ENCODE measurements at places on chromosomes 2 and 18.
A peak's percentile ranks its signal among the peaks of the same experiment; 100 is the strongest.

DNA sequence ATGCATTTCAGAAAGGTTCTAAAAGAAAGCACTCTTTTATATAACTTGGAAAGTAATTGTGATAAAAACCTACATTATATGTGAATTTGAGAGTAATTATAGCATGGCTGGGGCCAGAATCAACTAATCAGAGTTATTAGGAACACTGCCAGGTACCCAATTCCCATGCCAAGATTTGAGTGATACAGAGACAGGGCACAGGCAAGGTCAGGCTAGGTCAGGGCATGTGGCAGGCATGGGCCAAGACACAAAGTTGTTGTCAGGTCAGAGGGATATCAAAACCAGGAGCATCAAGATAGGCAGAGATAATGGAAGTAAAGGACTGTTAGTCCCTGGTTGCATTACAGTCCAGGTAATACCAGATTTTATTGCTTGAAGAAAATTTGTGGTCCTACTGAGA, 87.4 kb downstream of the MYO3B start:
- no peak for DNase-seq

DNA sequence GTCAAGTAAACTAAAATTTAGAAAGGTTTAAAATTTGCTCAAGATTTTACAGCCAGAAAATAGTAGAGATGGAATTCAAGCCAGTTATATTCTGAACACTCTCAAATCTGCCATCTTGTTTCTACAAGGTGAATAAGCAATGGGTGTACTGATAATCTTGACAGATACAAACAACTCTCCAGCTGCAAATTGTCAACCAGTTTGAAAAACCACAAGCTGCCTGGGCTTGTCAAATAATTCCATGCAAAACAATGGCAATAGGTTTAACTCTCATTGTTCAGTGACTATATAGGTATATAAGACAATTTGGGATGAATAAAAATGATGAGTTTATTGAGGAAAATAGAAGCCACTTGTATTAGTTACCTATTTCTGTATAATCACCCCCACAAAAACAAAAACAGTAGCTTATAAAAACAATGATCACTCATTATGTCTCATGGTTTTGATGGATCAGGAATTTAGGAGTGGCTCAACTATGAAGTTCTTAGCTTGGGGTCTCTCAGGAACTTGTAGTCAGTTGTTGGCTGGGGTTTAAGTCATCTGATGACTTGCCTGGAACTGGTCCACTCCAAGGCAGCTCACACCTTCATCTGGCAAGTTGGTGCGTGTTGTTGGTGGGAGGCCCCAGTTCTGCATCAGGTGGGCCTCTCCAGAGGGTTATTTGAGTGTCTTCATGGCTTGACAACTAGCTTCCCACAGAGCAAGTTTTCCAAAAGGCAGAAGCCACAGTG, 12.6 kb upstream of the EVA1A start:
- DNase-seq = no peak

- no peak for DNase-seq
These were observed 706 bp upstream of the BCL11A start for GRCh38 chr2:60554074-60554645.

GRCh38 chr2:75310876-75311275, 111.6 kb upstream of the TACR1 start:
- no peak for DNase-seq

DNA sequence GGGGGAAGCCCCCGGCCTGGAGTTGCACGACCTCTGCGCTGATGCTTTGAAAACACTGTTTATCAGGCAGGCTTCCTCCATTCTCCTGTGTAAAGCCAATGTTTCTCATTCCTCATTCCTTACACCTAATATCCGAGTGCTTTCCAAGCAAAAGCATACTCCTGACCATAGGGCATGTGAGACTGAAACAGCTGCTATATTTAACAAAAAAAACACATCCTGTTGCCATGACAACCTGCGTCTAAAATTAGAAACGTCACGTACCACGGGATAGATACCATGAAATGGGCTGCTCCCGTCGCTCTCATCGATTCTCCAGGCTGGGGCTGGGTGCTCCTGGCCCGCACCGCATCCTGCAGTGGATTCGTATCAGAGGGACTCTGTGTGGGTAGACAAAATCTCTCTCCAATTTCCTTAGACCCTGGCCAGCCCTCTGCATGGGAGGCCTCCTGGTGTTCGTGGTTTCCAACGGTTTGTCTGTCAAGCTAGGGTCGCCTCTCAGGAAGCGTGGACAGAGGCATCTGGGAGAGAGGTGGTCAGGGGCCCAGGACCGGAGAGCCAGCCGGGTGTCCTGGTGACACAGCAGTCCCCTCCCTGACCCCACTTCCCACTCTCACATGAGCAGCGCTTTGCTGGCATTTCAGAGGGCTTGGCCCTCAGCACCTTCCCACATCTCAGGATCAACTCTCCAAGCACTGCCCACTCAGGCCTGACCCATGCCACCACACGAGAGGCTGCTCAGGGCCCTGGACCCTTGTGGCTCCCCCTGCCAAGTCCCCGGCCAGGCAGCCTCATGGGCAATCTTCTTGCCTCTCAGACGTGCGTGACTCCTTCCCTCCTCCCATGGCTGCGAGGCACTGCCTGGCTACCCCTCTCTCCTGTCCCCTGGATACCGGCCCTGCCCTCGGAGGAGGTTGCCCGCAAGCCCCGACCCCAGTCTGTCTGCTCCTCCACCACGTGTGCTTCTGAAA, 268.1 kb downstream of the NDUFA10 start:
- no peak for DNase-seq

DNA sequence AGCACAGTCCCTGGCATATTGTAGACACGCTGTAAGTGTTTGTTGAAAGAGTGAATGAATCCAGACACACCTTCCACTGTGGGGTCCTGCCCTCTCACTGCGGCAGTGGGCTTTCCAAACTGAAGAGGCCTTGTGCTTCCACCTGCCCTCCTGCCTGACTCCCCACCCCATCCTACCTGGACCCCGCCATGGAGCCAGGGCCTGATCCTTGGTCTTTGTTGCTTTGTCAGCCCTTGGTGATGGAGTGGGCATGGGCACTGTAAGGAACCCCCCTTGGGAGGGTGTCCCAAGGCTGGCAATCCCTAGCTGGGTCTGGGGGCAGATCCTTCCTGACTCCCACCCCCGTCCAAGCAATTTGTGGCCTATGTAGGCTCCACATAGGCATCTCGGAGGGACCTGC, 33.1 kb downstream of the KLHL29 start:
- DNase-seq = no peak

- no peak for DNase-seq
These were observed 496.7 kb downstream of the STK39 start for GRCh38 chr2:167750675-167751074.

DNA sequence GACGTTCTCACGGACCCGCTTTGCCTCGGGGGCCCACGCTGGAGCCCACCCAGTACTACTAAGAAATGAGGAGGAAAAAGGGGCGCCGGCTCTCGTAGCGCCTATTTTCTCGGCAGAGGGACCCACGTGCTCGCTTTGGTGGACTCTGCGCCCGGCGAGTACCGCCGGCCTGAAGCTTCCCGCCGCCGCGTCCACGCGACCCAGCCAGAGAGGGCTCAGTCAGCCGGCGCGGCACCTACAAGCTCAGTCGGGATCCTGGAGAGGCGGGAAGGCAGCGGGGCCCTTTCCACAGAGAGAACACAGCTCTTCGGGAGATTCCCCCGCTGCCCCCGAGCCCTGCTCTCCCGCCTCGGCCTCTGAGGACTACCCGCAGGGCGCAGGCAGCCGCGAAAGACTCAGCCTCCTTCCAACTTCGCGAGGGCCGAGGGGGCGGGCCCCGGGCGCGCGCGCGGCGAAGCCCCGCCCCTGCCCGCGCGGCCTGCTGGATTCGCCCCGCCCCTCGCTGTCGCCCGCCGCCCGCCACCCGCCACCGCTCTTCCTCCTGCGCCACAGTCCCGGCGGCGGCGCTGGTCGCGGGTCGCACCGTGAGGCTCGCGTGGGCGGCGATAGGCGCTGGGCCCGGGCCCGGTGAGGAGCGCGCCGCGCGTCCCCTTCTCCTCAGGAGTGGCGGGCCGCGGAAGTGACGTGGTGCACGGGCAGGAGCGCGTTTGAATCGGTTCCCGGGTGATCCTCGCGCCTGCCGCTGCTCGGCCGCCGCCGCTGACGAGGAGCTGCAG, at the start of gene SMCHD1:
TSS of gene SMCHD1 (plus strand) at position 549 of the 776 bp plus-strand sequence. CDS start 350 bp downstream, outside the sequence.
- DNase-seq = peak; percentile 90

DNA sequence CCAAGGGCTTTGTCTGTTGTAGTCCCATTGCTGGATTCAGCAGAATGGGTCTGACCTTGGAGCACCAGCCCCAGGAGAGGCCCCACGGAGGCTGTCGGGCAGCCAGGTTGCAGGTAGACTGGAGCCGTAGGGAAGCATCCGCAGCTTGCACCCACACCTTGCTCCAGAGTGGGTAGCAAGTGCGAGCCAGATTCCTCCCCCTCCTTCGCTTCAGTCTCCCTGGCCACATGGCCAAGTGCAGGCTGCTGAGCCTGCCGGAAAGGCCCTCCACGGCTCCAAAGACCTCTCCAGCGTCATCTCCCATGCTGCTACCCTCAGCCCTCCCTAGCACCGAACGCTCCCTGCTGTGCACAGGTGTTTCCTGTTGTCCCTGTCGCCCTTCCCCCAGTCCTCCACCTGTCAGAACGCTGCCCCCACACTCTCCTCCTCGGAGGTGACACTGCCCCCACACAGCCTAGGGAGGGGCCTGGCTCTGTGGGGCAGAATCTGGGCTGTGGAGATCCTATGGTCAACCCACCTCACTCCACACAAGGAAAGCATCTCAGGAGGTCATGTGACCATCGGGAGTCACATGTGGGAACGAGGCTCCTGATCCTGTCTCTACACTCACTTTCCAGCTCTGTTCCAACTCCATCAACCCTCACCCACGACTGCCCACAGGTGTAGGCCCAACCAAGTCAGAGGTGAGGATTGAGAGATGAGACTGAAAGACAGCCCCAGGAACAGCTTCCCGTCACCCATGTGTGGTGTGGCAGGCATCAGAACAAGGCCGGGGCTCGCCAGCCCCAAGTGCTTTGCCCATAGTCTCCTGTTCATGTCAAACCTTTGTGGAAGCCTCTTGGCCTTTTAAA, 8.3 kb downstream of the KCNF1 start:
- no peak for DNase-seq

GRCh38 chr2:45093663-45094062, 84.4 kb upstream of the SIX2 start:
- no peak for DNase-seq

GRCh38 chr18:67359873-67360838, 156.4 kb downstream of the DSEL start:
- DNase-seq = peak; percentile 19

GRCh38 chr2:210086292-210086691, 83.9 kb downstream of the RPE start:
- no peak for DNase-seq

- DNase-seq = no peak
These were observed 18.7 kb upstream of the LYPD6B start for GRCh38 chr2:149019768-149020167.

DNA sequence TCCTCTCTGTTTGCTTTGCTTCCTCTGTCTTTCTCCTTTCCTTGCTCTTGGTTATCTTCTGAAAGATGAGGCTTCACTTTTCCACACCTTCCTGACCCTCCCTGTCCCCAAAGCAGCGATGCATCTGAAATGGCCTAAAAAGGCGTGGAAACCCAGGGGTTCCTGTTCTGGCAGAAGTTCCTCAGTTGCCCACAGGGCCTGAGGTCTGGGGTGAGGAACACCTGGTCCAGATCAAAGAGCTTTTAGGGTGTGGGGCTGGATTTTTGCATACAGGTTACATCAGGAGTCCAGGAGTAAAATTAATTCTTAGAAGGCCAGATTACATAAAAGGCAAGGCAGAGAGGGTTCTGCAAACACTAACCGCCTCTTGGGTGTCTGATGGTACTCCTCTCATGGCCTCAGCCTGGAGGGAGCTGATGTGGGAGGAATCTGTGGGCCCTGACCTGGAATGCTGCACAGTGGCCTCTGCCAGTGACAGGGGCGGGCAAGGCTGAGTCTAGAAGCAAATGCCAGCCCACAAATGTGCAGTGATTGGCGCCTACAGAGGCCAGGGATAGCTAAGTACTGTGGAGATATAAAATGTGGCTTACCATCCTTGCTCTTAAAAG, 41.8 kb downstream of the INPP4A start:
- DNase-seq = no peak

GRCh38 chr2:227720680-227721079, 2.9 kb upstream of the SLC19A3 start:
- DNase-seq = no peak

GRCh38 chr2:24214880-24215279, 40.0 kb downstream of the FAM228A start:
- no peak for DNase-seq

DNA sequence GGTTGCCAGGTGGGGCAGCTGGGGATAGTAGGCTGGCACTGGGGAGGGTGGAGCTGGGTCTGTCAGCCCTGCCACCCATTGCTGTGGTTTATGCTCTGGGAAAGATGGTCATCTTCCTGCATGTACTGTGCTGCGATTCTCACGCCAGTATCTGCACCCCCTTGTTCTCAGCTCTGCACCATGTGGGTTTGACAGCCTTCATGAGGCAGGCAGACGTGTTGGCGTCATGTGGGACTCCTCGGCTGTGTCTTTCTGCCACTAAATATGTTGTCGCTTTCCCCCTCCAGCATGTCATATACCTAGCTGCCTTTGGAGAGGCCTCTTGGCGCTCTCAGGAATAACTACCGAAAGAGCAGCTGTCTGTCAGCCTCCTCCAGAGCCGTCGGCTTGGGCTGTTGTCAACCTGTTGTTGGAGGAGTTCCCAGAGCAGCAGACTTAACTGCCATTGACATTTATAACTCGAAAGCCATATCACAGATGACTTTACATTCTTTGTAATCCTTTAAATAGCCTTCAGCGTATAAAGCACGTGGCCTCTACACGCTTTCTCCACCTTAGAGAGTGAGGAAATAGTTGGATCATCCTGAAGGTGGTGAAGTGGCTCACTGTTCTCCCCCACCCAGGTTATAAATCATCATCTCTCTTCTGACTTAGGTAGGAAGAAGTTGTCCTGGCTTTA, 80.4 kb upstream of the MGAT5 start:
- DNase-seq = no peak

DNA sequence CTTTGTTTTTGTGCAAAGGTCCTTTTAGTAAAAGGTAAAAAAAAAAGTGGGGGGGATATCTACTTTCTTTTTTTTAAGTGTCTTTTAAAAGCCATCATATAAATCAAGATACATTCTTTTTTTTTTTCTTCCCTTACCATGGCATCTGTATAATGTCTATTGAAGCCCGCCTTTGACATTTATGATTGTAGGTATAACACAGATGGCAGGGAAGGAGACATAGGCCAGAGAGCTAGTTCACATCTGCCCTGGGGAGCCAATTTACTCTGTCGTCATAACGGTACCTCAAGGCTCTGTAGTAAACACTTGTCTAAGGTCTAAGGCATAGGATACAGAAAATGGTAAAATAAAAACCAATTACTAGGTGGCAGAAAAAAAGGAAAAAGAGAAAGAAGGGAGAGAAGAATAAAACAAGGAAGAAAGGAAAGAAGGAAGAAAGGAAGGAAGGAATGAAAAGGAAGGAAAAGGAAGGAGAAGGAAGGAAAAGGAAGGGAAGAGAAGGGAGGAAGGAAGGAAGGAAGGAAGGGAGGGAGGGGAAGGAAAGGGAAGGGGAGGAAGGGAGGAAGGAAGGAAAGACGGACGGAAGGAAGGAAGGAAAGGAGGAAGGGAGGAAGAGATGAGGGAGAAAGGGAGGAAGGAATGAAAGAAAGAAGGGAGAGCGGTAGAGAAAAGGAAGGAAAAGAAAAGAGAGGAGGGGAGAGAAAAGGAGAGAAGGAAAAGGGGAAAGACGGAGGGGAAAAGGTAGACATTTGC, 343.5 kb downstream of the RBM43 start:
- DNase-seq = no peak

- no peak for DNase-seq
These were observed 290.7 kb upstream of the SLC14A2 start for GRCh38 chr18:45324495-45325113.

GRCh38 chr2:207903236-207903635, 122.1 kb downstream of the PLEKHM3 start:
- DNase-seq = no peak

All from activated T-helper 9 cell treated with anti-CD3 and anti-CD28 coated beads, Interleukin-2, amount 50 U/mL, for 16 hours (primary cell).